Kidney glomerular epithelial cell (primary cell): ENCODE measurements at places on chromosomes 2 and 18.
A peak's percentile ranks its signal among the peaks of the same experiment; 100 is the strongest.

DNA sequence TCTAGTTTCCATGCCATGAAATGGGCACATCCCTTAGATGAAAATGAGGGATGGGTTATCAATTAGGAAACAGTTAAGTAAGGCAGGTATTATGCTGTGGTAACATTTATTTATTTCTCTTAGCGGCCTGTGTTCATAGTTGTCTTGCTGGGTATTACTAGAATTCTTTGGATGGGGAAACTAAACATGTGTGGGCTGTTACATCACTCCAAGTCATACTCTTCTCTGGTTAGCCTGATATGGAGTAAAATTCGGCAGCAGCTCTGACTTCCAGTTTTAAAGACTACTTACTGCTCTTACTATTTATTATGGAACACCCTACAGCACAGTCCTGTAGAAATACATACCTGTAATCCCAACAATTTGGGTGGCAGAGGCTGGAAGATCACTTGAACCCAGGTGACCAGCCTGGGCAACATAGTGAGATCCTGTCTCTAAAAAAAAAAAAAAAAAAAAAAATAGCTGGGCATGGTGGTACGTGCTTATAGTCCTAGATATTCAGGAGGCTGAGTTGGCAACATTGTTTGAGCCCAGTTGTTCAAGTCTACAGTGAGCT lies 33.1 kb upstream of the RASGRP3 start:
- no peak for DNase-seq

DNA sequence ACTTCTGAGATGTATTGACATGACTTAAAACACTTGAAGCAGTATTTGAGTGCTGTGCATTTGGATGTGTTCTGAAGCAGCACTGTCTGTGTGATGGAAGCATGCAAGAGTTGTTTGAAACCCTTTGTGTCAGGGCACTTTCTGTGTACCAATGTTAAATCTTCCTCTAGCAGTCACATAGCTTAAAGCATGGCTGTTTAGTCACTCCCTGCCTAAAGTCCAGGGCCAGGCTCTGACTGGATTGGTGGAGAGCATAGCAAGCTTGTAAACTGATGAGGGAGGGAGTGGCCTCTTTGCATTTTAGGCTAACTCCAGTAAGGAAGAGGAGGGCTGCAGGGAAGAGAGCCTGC lies 73.5 kb downstream of the MYO1B start:
- no peak for DNase-seq

DNA sequence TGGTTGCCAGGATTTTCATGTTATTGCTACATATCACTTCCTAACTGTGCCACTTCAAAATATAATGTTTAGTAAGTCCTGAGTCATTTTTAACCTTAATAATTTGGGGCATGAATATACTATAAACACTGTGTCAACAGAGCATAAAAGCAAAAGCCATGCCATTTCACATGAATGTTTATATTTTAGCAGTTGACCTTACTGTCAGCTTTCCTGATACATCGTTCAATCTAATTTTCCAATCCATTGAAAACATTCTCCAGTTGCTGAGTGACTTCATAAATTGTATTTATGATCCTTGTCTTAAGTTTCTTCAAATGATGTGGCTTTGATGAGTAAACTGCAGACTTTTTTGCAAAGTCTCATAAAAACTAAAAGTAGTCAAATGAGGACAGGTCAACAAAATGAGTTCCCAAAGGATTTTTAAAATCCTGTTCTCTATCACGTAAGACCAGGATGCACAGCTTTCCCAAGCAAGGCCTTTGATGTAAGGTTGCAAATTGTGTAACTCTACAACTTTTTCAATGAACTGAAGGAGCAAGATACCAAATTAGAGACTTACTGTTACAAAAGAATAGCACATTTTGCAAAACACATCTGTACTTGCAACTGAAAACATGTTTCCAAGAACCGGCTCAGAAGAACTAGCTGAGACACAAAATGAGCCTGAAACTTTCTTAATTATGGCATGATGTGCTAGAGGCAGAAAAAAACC lies 117.7 kb downstream of the SATB2 start:
- DNase-seq = no peak

DNA sequence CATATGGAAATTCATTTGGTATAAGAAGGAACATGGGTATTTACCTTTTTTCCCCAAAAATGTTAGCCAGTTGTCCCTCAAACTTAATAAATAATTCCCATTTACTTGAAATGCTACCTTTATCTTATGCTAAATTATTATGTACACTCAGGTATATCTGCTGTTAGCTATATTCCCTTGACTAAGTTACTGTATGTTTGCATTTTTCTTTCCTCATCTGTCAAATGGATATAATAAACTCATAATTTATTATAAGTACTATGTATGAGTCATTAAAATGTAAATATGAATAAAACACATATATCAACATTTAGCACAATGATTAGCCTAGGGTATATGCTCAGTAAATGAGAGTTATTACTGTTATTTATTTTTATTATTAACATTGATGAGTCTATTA lies 117.4 kb downstream of the PMS1 start:
- no peak for DNase-seq

DNA sequence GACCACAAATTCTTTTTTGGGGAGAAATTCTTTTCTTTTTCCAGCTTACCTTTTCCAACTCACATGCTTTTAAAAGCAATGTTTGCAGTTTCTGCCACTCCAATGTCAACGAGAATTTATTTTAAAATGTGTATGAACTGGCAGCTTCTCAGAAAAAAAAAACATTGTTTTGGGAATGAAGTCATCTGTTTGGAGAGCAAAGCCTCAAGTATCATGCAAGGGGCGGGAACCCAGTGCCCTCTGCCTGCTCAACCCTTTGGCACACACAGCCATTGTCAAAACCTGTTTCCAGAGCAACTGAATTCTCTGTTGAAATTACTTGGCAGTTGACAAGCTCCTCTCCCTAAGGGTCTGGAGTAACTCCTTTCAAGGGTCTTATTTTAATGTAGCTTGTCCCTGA lies 128.5 kb downstream of the QPCT start:
- DNase-seq = peak; percentile 78
